ENCODE measurements at places on chromosomes 1 and 21.

DNA sequence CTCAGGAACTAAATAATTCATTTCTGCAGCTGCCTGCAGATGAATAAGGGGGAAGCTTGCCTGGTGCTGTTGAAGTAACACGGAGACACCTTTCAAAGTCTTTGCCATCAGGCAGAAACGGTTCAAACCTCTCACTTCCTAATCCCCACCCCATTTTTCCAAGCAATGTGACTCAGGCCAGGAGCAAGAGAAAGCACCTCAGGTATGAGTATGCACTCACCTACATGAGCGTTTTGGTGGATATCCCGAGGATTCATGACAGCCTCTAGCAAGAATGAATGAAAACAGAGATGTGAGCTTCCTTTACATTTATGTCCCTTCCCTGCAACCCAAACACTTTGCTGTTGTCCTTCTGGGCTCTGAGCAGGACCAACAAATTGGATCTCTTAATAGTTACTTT is 63.4 kb upstream of the LAX1 start:
- no peak for DNase-seq

DNA sequence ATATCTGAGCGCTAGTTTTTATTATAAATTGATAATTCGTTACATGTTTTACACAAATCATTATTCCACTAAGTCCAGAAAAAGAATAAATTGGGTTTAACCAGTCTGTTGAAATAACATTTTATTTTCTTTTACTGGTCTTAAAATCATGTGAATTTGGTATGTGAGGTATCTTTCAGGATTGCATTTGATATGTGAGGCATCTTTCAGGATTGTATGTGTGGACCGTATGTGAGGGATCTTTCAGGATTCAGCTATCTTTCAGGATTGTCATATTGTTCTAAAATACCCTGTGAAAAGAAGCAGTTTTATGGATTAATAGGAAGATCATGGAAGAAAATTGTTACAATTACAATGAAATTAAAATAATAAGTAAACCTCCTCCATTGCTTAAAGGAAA is 42.9 kb downstream of the USP25 start:
- no peak for DNase-seq

DNA sequence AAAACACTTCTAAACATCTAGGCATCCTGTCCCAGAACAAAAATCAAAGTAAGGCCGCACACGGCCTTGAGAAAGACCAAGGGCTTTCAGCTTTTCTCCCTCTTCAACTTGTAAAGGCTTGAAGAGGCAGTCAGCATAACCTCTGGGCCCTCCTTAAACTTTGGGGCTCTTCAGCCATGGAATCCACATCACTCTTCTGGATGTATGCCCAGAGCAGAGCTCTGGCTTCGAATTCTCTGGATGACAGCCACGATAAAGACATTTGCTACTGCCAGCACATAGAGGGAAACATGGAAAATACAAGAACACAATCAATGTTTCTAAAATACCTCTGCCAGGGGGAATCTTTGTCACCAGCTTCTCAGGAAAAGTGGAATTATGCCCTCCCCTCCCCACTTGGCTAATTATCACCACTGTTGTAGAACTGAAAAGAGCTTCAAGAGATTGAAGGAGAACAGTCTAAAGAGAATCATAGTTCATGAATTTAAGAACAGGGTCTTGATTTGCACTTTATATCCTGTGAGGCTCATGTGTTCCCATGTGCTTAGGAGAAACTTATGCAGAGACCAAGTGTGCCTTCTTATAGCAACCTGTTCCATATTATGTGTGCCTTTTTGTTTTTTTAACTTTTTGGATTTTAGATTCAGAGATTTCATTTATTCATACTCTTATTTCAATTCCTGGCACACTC is 39.0 kb upstream of the DPT start:
- DNase-seq: no peak

DNA sequence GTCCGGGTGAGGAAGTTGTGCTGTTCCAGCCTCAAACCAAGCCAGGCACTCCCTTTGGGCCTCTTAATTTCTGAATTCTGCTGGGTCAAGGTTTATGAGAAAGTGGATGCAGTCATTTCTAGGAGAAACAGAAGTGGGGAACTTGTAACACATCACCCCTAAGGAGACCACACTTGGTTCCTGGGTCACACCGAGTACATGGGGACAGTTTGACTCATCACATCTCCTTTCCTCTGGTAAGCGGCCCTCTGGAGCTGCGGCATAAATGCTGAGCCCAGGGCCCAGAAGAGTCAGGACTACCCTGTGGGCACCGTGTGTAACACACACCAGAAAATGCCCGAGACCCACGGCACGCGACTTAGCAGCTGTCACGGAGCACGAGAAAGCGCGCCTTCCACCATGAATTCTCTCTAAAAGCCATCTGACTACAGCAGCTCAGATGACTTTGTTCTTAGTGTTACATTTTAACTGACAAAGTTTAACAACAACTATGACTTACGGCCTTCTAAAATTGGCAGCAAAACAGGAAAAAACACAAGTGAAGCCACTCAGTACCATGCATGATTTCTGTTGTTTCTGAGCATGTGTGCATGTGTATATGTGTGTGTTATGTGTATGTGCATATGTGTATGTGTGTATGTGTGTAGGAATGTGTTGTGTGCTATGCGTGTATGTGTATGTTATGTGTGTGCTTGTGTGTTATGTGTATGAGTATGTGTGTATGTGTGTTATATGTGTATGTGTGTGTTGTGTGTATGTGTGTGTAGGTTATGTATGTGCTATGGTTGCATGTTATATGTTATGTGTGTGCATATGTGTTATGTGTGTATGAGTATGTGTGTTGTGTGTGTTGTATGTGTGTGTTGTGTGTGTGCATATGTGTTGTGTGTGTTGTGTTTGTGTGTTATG is 50.8 kb downstream of the TOMM20 start:
- DNase-seq: no peak

GRCh38 chr1:53043271-53043670 is 18.7 kb upstream of the PODN start:
- no peak for DNase-seq

GRCh38 chr1:228185641-228185965 is 20.0 kb downstream of the IBA57 start:
- no peak for DNase-seq

DNA sequence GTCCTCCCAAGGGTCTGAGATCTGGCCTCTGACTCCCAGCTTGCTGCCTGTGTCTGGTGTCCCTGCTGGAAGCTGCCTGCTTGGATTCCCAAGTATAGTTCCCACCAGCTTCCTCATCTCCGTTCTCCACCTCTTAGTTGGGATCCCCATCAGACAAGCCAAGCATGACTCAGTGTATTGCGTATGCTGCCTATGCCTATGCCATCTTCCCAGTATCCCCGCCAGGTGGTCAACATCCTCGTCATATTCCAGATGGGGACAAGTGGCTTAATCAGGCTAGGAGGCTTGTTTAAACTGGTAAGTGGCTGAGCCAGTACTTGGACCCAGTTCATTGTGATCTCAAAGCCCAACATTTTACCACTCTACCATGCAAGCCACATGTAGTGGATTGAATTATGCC is 204.4 kb downstream of the GRIK3 start:
- DNase-seq: no peak

DNA sequence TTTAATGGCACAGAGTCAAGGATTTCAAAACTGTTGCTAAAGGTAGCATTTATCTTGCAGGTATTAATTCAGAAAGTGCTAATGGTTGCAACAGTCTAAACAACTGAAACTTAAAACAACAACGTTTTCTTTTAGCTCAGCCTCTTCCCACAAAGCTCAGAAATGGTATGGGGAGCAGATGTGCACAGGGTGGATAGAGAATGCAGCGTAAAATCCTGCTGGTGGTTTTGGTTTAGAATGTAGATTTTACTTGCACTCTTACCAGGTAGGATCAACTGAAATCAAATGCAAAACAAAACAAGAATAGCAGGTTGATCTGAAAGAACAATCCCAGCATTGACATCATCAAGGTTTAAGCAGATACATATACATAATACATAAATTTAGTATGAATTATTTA is 3.8 kb upstream of the LRRC8C start:
- DNase-seq: no peak

- no peak for DNase-seq
Observed at GRCh38 chr1:236353813-236354212, 40.3 kb upstream of the EDARADD start.

DNA sequence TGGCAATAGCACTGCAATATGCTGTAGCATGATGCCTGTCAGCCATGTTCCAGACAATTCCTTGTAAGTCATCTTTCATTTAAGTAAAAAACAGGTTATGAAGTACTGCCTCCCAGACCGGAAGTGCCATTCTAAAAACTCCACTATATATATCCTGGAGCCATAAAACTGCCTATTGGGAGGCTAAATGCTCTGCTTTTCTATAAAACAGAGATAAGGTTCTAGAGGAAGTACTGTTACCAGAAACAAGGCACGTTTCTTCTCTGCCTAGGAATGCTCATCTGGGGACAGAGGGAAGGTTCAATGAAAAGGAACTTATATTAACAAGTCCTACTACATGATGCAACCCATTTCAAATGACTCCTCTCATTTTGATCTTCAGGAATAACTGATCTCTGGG is 66.8 kb downstream of the GPR137B start:
- DNase-seq: no peak

- no peak for DNase-seq
Observed at GRCh38 chr1:109864930-109865612, 45.6 kb upstream of the CSF1 start.

DNA sequence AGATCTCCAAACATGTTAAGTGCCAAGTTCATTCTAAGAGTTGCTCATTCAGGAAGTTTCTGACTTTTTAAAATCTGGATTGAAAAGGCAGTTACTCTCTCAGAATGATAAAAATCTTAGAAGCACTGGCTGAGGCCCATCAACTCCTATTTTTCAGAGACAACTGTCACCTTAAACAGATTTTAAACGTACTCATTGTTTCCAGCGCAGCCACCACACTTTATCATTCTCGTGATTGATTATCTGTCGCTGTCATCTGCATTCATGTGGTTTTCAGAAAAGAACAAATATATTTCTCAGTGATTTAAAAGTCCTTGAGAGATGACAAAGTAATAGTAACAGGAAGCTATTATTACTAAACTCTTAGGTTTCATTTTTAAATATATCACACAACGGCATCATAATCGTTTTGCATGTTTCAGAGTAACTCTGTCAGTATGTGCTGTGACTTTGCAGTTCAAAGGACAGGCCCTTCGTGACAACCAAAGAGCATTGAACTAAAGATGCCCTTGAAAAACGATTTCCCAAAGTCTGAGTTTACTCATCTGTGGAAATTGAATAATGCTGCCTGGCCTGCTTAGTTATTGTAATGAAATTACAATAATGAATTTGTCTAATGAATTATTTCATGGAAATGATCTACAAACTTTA is 14.9 kb upstream of the KCNK1 start:
- DNase-seq: no peak
